ENCODE measurements at places on chromosomes 2 and 18.

DNA sequence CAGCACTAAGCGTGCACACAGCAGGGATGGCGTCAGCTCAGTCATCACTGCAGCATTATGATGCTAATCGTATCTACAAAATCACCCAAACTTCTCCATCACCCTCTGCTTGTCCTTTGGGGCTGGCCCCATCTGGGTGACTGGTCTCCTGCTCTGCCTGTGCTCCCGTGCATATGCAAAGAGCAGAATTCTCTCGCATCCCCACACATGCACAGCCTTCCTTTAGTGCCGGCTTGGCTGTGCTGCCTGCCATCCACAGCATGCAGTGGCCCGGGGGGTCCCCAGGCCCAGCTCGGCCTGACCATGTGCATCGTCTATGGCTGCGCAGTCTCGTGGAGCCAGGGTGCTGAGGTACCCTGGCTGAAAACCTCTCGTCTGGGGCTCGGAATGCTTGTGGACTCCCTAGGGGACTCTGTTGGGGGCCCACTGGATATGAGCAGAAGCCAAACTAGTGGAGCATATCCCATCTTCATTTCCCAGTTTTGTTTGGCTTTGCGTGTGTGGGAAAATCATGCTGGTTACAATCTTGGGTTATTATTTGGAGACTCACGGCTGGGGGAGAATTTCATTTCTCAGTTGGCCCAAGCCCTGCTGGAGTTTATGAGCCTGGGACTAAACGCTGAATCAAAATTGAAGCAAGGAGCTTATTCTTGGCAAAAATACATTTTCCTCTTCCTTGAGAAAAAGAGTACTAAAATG lies 70.9 kb upstream of the HS6ST1 start:
- no peak for DNase-seq

GRCh38 chr18:64110692-64111480 lies 38.0 kb downstream of the LINC00305 start:
- no peak for DNase-seq

- no peak for DNase-seq
Measured at GRCh38 chr2:144533221-144533620, 13.3 kb upstream of the ZEB2 start.

- DNase-seq, result no peak
Measured at GRCh38 chr2:156704617-156705016, 268.4 kb downstream of the GPD2 start.

- DNase-seq, result no peak
Measured at GRCh38 chr2:180203972-180204371, 196.9 kb upstream of the CWC22 start.

- no peak for DNase-seq
Measured at GRCh38 chr2:219706823-219707281, 79.4 kb downstream of the SLC4A3 start.

GRCh38 chr2:47509250-47509649 lies 106.3 kb downstream of the MSH2 start:
- DNase-seq, result no peak

DNA sequence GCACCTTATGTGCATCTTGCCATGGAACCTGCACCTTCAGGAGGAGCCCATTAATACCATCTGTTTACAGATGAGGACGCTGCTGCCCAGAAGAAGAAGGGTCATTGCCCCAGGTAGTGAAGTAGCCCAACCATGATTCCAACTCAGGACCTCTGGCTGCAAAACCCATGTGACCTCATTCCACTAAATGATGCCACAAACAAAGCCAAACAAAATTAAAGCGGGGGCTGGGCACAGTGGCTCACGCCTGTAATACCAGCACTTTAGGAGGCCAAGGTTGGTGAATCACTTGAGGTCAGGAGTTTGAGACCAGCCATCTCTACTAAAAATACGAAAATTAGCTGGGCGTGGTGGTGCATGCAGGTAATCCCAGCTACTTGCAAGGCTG lies 202.1 kb downstream of the EIPR1 start:
- DNase-seq, result no peak

GRCh38 chr2:140013545-140014203 lies 1233.5 kb upstream of the NXPH2 start:
- DNase-seq, result no peak

GRCh38 chr18:49135877-49136276 lies 185.1 kb upstream of the SMAD7 start:
- no peak for DNase-seq

GRCh38 chr2:126971481-126972278 lies 73.0 kb downstream of the TEX51 start:
- peak; percentile 45 for DNase-seq

DNA sequence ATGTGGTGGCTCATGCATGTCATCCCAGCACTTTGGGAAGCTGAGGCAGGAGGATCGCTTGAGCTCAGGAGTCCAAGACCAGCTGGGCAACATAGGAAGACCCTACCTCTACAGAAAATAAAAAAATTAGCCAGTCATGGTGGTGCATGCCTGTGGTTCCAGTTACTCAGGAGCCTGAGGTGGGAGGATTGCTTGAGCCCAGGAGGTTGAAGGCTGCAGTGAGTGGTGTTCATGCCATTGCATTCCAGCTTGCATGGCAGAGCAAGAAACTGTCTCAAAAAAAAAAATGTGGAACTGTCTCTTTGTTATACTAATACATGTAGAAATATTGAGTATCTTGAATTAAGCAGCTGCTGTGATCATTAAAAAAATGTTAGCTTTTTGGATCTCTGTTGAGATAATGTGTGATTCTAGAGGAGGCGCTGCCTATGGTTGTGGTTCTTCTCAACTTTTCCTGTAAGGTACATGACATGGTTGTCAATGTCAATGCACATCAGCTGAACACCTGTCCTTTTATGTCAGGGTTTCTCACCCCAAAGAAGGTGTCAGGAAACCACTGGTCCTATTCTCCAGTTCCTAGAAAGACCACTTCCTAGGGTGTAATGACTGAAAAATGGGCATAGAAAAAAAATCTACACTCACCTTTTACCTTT lies 34.7 kb upstream of the IL1RL1 start:
- no peak for DNase-seq

DNA sequence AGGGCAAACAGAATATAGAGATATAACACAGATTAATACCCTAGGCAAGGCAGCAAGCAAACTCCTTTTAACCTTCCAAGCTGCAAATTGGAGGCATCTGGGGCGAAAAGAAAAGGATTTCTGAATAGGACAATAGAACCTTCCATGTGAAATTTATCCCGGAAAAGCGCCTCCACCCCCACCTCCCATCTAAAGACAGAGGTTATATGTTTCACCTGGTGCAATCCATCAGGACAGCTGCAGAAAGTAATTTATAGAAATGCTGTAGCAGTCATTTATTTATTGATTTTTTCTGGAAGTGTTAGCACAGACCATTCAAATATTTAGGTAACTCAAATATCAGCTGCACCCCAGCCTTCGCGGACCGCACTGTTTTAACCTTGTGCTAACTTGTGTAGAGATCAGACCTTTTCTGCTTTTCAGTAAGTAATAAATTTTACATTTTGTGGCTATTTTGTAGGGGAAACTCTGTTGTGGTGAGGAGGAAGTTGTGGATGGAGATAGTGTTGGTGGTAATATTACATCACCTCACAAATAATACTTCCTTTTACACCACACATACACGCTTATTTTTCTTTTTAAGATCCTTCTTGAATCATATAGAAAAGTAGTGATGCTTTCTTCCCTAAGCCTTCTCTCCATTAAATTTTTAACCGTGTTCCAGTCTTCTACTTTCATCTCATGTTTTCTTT lies 919.3 kb upstream of the CDH2 start:
- DNase-seq, result no peak

DNA sequence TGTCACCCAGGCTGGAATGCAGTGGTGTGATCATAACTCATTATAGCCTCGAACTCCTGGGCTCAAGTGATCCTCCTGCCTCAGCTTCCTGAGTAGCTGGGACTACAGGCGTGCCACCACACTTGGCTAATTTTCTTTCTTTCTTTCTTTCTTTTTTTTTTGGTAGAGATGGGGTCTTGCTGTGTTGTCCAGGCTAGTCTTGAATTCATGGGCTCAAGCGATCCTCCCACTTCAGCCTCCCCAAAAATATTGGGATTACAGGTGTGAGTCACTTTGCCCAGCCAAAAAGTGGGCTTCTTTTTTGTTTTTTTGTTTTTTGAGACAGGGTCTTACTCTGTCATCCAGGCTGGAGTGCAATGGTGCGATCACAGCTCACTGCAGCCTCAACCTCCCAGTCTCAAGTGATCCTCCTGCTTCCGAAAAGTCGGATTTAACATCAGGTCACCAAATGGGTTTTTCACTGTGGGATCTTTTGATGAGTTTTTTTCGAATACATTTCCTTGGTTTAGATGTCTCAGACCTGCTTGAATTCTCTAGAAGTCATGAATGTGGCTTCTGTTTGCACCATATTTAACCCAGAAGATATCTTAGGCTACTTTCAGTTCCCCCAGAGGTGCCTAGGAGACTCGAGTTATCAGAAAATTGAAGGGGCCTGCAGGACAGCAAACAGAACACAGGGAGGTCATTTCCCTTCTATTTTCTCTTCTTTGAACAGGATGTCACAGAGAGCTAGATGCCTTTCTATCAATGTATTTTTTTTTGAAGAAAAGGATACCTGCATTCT lies 8.9 kb downstream of the RAB31 start:
- no peak for DNase-seq

- DNase-seq, result no peak
Measured at GRCh38 chr2:123870881-123871276, 154.2 kb upstream of the CNTNAP5 start.

- no peak for DNase-seq
Measured at GRCh38 chr18:49495076-49495475, 8.0 kb upstream of the C18orf32 start.

GRCh38 chr2:95345563-95346230 lies 48.5 kb downstream of the KCNIP3 start:
- DNase-seq, result peak; percentile 57

DNA sequence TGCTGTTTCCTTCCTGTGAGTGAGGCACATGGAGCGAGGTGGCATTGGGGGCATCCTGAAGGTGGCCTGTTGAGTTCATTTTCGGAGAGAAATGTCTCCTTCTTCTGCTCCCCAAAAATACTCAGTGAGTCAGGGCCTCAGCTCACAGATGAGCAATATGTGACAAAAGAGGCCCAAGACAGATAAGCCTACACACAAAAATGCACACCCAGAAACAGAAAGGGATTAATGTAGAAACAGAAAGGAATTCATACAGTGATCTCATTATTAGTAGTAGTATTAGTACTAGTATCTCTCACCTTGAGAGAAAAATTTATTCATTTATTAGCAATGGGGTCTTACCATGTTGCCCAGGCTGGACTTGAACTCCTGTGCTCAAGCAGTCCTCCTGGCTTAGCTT lies 5.1 kb downstream of the GPR75 start:
- DNase-seq, result no peak

- no peak for DNase-seq
Measured at GRCh38 chr2:120468136-120468535, 122.2 kb downstream of the INHBB start.

DNA sequence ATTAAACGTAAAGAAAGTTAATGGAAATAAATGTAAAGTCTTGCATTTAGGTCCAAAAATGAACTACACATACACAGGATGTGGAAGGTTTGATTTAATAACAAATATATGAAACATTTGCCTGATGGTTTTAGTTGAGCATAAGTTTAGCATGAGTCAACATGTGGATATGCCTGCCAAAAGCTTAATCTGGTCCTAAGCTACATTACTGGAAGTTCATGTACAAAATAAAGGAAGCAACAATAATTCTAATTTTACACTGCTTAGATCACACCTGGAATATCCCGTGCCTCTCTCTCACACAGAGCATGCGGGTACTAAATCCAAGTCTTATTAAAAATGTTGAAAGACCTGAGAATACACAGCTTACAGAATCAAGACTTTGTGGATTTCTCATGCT lies 276.5 kb upstream of the NRP2 start:
- DNase-seq, result no peak

Measured in stimulated activated CD4-positive, alpha-beta T cell treated with anti-CD3 and anti-CD28 coated beads, Interleukin-15, amount 100 ng/mL, for 1 hour (primary cell).